ENCODE measurements at places on chromosomes 1 and 21.

GRCh38 chr1:51794260-51794659 is 84.3 kb downstream of the NRDC start:
- DNase-seq = no peak

DNA sequence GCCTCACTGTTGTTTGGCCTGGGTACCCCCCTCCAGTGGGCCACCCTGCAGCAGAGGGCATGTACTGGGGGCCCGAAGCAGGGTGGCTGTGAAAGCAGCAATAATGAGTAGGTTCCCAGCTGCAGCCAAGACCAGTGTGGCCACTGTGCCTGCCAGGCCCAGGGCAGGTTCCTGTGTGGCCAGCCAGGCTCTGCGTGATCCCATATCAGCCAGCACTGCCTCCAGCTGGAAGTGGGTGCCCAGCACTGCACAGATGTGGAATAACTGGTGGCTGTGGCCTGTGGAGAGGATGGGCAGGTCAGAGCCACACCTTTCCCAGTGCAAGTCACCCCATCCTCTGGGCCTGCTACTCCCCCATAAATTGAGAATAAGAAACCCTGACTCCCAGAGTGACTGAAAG is 2.1 kb downstream of the BGLAP start:
- DNase-seq = no peak

- DNase-seq = peak; percentile 17
Measured at GRCh38 chr1:201570886-201571624, 32.1 kb downstream of the NAV1 start.

DNA sequence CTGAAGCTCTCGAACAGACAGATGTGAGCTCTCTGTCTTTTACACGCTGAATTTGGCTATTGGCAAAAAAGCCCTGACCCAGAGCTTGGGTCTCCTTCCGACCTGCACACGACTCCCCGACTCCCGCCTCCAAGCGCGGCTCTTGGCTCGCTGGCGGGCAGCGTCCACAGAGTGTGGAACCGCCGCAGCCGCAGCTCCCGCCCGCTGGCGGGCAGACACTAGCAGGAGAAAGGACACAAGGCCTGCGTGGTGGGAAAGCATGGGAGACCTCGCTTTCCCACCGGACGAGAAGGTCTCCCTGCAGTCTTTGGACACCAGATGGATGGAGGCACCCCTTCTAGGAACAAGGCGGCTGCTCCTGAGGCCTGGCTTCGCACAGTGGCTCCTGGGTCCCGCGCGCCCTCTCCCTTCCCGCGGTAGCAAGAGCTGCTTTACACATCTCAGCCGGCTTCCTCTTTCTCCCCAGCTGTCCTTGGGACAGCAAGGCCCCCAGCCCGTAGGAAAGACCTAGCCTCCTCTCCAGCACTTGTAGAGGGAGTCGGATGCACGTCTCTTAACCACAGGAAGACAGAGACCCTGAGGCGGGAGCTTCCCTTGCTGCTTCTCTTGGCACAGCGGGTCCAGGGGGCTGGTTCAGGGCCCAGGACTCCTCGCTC is 92.1 kb downstream of the PRKAB2 start:
- no peak for DNase-seq

DNA sequence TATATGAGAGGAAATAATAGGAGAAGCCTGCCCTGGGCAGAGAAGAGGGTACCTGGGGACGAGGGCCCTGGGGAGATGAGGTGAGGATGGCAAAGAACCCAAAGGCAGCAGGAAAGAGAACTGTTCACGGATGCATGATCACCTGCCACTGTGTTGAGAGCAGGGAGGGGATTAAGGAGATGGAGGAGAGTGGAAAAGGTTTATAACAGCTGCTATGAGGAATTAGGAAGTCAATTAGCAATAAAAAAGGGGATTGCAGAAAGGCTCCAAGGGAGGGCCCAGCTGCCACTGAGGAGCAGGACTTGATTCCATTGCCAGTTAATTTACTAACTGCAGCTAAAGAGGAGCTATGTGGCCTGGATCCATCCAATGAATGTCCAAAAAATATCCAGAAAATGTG is 61.1 kb downstream of the GFI1 start:
- DNase-seq = no peak

GRCh38 chr1:158274797-158275196 is 14.9 kb upstream of the CD1C start:
- no peak for DNase-seq

GRCh38 chr1:213083112-213083445 is 32.0 kb downstream of the RPS6KC1 start:
- DNase-seq = no peak

DNA sequence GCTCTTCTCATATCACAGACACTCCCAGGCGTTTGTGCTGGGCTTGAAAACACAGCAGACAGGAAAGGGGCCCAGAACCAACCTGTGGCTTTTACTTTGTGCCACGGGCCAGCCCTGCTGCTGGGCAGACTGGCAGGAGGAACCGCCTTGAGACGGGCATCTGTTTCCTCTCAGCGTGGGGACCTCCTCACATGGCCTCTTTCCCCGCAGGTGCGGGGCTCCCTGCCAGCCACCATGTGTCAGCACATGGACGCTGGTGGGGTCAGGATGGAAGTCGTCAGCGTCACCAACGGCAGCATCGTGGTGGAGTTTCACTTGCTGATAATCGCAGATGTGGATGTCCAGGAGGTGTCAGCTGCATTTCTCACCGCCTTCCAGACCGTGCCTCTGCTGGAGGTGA is 47.8 kb downstream of the UMODL1 start:
- DNase-seq = no peak

DNA sequence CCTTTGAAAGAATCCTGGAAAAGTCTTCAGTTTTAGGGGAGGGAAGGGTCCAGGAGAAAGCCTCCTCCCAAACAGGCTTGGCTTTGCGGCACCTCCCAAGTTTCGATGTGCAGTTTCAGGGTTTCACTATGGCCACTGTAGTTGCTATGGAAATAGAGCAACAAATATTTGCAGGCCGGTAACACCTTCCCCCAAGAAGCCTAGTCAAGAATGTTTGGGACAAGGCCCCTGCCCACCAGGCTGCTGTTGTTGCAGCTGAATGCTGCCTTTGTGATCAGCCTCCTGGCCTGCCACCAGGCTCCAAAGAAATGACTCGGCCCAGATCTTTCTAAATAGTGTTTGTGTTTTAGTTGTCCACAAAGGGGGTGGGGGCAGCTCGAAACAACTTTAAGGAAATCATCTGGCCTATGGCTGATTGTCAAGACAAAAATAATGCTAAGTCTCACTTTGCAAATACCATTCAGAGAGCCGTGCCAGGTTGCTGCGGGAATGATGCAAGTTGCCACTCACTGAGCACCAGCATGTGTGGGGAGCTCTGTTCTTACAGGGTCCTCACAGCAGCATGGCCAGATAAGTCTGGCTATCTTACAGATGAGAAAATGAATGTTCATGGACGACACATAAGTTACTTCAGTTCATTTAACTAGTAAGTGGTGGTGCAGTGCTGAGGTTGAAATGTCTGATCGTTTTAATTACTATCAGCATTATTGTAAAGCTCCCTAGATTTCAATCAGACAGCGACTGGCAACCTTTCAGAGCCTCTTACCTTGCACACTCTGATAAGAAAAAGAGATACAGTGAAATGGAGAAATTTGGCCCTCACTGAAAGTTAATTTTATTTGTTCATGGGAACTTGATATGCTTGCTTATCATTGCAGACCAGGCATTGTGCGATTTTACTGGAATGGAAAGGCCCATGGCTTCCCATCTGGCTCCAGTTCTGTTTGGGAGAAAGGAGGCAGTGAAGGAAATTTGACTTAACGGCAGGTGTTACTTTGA is 91.2 kb upstream of the JUN start:
- no peak for DNase-seq

GRCh38 chr1:205287076-205287475 is 34.5 kb downstream of the NUAK2 start:
- no peak for DNase-seq

- DNase-seq = no peak
Measured at GRCh38 chr1:43493661-43494450, 36.8 kb upstream of the PTPRF start.

- DNase-seq = no peak
Measured at GRCh38 chr1:4219826-4220225, 319.8 kb upstream of the C1orf174 start.

- no peak for DNase-seq
Measured at GRCh38 chr1:20448671-20449071, 37.3 kb downstream of the CAMK2N1 start.

GRCh38 chr1:177511036-177511435 is 340.3 kb downstream of the BRINP2 start:
- DNase-seq = no peak

GRCh38 chr1:198756470-198756869 is 117.6 kb downstream of the PTPRC start:
- no peak for DNase-seq

- DNase-seq = no peak
Measured at GRCh38 chr1:107810291-107810951, 154.6 kb downstream of the VAV3 start.

Data from omental fat pad (tissue), 4 donors.